ENCODE measurements at places on chromosomes 2 and 18.

DNA sequence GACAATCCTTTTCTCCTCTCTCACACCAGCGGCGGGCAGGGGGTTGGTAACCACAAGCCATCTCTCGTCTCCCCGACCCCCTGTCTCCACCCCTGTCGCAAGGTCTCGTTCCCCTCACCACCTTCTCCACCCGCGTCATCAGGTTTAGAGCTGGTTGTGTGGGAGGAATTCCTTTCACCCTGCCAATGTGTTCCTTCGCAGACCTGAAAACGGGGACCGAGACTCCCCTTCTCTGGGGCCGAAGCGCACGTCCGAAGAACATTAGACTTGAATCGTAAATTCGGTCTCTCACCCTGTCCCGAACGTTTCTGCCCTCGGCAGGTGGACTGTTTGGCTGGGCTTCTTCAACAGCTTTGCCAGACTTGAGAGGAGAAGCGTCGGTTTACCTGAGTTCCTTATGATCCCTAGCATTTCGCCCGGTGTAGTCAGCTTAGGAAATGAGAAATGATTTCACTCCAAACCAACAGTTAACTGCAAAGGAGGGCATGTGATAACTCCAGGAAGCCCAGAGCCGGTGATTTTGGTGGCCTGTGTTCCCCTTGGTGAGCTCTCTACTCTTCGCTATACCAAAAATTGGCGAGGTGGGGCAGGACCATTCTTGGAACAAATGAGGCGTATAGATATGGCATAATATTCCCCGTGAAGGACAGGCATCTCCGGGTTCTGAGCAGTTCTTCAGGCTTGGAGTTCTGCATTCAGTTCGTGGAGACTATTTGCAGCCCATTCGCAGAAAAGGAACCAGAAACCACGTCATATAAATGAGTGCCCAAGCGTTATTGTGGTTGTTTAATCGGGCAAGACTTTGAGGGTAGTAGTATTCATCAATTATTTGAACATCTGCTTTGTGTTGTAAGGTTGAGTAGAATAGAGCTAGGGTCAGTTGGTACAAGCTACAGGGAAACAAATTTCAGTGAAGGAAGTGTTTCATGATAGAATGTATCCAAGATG is 694 bp downstream of the CFAP36 start:
- peak; percentile 39 for DNase-seq

GRCh38 chr2:240021488-240022104 is 3.5 kb downstream of the NDUFA10 start:
- peak; percentile 52 for DNase-seq

- DNase-seq, result no peak
Observed at GRCh38 chr2:33273479-33273878, 203.0 kb upstream of the RASGRP3 start.

DNA sequence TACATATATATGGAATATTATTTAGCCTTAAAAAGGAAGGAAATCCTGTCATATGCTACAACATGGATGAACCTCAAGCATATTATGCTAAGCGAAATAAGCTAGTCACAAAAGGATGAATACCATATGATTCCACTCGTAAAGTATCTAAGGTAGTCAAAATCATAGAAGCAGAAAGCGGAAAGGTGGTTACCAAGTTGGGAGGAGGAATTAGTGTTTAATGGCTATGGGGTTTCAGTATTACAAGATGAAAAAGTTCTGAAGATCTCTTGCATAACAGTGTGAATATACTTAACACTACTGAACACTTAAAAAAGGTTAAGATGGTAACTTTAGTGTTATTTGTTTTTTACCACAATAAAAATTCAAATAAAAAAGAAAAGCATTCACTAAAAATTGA is 99.0 kb downstream of the MGAT5 start:
- DNase-seq, result no peak

DNA sequence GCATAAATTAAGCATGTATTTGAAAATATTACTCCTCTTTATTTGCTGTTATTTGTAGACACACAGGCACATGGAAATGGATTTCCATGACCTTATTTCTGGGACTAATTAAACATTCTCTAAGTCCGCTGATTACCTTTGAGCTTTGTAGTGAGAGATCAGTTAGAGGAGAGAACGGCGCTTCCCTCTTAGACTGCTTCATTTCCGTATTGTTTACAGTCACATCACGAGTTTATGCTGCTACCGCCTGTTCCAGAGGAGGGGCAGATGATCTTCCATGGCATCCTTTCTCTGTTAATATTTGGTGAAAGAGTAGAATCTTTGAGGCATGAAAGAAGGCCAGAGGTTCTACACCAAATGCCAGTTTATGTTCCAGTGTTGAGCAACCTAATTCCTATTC is 404.4 kb downstream of the TRIB2 start:
- DNase-seq, result no peak

- DNase-seq, result no peak
Observed at GRCh38 chr2:3387011-3387410, 7.5 kb downstream of the TRAPPC12 start.

GRCh38 chr2:24080701-24081100 is 3.9 kb downstream of the TP53I3 start:
- DNase-seq, result no peak

- no peak for DNase-seq
Observed at GRCh38 chr18:28802546-28802945, 625.6 kb upstream of the CDH2 start.

- no peak for DNase-seq
Observed at GRCh38 chr2:176390276-176391147, 121.3 kb downstream of the MTX2 start.

DNA sequence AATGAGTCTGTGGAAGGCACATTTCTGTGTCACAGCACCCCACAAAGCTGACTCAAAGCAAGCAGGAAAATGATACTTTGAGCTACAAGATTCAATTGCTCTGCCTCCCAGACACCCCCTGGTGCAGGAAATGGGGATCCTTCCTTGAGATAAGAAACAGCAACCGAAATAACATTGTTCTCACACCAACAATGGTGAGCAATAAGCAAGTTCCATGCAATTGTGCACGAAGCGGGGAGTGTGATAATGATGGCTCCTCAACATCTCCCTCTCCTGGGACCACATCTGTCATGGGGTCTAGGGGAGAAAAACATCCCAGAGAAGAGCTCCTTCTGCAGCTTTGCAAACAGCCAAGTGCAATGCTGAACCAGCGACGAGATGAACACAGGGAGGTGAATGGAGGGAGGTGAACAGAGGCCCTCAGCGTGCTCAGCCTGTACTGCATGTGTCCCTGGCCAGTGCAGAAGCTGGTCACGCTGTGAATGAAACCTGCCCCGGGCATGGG is 67.7 kb downstream of the PDCL3 start:
- DNase-seq, result no peak

- DNase-seq, result peak; percentile 50
Observed at GRCh38 chr2:234444893-234445292, 52.0 kb downstream of the ARL4C start.

GRCh38 chr2:227164763-227165291 is 403 bp downstream of the COL4A3 start:
- no peak for DNase-seq

GRCh38 chr2:66322506-66323260 is 112.2 kb upstream of the MEIS1 start:
- no peak for DNase-seq

GRCh38 chr18:22816266-22817176 is 116.6 kb upstream of the RBBP8 start:
- DNase-seq, result no peak

GRCh38 chr2:64482765-64483504 is 29.0 kb downstream of the LGALSL start:
- DNase-seq, result no peak

- DNase-seq, result no peak
Observed at GRCh38 chr2:236012155-236012554, 156.0 kb downstream of the GBX2 start.

GRCh38 chr18:76339246-76339620 is 155.8 kb downstream of the ZNF516 start:
- DNase-seq, result no peak

DNA sequence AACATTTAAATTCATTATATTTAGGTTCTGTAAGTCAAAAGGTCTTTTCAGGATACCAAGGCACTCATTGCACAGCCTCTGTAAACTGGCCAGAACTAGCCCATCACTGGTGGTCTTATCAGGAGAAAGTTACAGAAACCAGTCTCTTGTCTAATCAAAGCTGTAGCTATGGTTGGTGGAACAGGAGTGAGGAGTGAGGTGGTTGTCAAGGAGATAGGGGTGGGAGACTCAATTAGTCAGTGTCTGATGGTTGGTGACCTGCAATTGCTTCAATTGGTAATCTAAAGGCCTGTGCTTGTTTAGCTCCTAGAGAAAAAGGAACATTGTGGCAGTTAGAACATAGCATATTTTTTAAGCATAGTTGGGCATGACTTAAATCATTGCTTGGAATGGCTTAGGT is 458.6 kb upstream of the CDH2 start:
- no peak for DNase-seq

DNA sequence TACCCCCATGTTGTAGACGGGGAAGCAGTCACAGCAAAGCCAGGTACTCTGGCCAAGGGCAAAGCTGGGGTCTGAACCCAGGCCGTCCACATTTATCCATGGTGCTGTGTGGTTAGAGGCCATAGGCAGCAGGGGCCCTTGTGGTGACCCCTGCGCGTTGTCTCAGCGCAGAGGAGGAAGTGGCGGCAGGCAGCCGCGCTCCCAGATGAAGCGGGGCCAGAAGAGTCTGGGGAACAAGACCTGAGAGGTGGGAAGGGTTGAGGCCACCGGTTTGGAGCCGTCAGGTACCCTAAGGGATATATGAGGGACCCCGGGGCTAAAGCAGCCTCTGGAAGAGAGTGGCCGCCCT is 770 bp downstream of the ZNF396 start:
- DNase-seq, result no peak

- no peak for DNase-seq
Observed at GRCh38 chr2:206512999-206513398, 69.7 kb downstream of the ADAM23 start.

GRCh38 chr2:51212374-51212773 is 180.4 kb upstream of the NRXN1 start:
- DNase-seq, result no peak

DNA sequence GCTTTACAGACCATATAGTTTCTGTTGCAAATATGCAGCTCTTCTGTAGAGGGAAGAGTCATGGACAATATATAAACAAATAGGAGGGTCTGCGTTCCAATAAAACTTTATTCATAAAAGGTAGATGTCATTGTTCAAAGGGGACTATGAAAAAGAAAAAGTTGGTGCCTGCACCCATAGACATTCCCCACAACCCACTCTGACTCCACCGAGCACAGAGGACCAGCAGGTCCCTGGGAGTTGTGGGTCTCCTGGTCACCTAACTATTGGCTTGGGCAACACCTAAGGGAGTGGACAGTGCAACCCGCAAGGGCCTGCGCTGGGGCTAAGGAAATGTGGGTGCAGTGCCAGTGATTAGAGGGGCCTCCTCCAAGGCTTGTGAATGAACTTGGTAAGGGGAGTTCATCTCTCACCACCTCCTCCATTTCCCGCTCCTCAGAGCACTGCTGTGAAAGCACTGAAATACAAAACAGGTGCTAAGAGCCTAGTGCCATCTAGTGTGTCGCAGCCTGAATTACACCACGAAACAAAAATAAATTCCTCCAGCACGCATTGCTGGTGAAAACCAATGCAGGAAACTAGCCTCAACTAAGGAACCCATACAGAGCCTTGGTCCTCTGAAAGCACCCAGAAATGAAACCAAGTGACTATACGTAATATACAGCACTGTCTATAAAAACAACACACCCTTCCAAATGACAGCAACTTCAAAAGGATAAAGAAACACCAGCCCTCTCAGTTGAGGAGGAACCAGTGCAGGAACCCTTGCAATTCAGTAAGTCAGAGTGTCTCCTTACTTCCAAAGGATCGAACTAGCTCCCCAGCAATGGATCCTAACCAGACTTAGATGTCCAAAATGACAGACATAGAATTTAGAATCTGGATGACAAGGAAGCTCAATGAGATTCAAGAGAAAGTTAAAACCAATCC is 166.6 kb downstream of the RNF144A start:
- no peak for DNase-seq

DNA sequence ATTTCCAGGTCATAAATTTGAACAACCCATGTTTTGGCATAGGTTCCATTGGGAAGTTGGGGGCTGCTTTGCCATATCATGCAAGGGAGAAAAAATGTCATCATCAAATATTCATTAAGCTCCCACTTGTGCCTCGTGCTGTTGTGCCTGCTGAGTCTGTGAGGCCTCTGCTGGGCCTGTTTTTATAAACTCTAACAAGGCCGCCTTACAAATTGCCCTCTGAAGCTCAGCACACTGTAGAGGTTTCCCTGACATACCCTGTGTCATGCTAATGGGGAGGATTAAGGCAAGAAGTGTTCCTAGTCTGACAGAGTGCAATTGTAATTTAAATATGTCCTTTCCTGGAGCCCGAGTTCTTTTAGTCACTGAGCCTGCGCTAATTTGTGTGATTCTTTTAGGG is 17.6 kb downstream of the OSBPL6 start:
- no peak for DNase-seq

DNA sequence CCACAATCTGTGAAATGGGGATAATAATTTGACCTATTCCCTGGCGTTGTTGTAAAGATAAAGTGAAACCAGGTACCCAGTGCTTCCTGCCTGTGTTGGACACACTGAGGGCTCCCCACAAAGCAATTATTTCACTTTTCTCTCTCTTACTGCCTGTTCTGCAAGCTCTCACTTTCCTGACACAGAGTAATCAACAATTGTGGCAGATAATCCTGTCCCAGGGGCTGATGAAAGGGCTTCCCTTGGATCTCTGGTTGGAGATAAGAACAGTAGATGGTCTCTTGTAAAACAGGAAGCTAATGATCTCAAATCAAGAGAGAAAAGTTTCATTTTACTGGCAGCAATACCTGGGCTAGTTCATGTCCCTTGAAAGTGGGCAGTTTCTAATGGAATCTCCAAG is 190.4 kb upstream of the EPHA4 start:
- DNase-seq, result no peak

DNA sequence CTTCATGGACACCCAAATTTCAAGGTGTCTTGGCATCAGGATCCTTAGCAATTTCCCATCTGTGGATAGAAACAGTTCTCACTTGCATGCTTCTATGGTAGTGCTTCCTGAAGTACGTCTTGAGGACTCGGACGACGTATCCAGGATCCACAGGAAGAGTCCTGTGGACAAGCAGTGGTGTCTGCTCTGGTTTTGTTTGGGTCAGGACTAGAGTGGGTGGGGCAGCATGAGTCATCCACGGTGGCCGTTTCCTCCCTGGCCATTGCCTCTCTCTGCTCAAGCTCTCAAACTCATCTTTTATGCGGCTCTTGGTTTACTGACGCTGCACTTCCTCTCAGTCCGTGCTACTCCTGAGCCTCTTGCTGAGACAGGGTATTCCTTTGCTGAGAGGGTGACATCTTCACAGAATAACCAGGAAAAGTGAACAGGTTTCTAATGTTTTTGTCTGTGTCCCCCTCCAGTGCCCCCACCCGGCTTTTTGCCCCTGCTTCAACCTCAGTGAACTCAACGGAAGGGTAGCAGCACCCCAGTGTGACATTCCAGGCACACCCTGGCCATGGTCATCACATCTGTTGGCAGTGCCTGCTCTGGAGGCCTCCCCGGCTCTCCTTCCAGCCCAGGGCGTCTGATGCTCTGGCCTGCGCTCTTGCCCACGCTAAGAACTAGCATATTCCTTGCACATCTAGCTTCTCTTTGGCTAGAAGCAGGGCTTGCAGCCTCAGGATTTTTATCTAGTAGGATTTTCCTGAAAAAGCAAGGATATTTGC is 62.2 kb downstream of the ARMC9 start:
- DNase-seq, result no peak
